ENCODE measurements at places on chromosomes 1 and 21.

DNA sequence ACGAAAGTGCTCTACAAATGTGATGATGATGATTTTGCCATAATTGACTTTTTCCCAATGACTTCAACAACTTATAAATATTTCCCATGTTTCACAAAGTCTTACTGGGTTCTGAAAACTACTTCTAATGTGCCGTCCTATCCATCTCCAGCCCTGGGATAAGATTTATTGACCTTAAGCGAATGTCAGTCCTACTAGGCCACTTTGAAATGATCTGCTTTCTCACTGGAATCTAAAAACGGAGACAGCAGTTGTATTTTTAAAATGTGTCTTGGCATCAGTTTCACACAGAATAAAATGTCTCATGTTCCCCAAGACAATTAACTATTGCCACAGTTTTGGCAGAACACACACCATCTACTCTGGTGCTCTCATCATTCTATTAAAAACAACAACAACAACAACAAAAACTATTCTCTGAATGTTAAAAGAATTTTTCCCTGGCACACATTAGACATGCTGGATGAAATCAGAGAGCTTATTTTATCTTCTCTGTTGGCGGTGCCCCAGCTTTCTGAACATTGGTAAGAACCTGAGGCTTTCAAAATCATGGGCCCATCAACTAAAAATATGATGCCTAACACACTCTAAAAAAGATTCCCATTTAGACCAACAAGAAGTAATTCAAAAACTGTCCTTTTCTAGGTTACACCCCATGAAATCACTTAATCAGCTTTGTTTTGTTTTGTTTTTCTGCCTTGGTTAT, 23.1 kb upstream of the DNASE2B start:
- DNase-seq: no peak

- DNase-seq: no peak
Observed at GRCh38 chr1:12436817-12437599, 181.0 kb downstream of the DHRS3 start.

- no peak for DNase-seq
Observed at GRCh38 chr1:159936273-159936904, 9.0 kb downstream of the IGSF9 start.

GRCh38 chr1:201307760-201308499, 24.6 kb downstream of the PKP1 start:
- DNase-seq: no peak

- no peak for DNase-seq
Observed at GRCh38 chr1:184101571-184101970, 50.0 kb downstream of the TSEN15 start.

DNA sequence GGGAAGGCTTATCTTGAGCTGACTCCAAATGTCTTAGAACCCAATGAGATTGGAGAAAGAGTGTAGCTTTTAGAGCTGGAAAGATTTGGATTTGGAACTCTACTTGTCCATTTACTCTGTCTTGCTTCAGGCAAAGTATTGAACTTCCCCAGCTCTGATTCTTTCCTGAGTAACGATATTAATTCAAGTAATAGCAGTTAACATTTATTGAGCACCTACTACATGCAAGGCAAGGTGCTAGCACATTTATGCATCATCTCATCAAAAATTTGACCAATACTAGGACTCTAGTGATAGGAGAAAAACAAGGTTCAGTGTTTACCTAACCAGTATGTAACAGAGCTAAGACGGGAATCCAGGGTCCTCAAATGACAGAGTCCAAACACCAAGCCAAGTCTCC, 2.5 kb upstream of the LRRN2 start:
- no peak for DNase-seq

DNA sequence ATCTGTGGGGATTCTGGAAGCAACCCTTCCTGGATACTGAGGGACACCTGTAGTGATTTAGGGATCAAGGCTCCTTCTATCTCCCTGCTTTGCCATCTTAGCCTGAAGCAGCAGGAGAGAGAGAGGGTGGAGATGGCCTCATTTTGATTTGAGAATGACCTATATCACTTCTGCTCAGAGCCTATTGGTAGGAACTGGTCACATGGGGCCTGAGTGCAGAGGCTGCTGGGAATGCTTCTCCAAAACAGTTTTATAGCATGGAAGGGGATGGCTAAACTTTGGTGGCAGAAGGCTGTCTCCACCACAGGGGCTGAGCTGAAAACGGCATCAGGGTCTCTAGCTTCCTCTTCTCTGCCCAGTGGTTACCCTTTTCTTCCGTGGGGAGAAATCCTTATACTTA, 105.8 kb downstream of the TBX19 start:
- no peak for DNase-seq

- no peak for DNase-seq
Observed at GRCh38 chr1:210257698-210258529, 25.3 kb downstream of the SERTAD4 start.

GRCh38 chr1:77834771-77835334, 53.6 kb upstream of the NEXN start:
- no peak for DNase-seq

- DNase-seq: no peak
Observed at GRCh38 chr1:8194481-8195227, 123.3 kb upstream of the SLC45A1 start.

DNA sequence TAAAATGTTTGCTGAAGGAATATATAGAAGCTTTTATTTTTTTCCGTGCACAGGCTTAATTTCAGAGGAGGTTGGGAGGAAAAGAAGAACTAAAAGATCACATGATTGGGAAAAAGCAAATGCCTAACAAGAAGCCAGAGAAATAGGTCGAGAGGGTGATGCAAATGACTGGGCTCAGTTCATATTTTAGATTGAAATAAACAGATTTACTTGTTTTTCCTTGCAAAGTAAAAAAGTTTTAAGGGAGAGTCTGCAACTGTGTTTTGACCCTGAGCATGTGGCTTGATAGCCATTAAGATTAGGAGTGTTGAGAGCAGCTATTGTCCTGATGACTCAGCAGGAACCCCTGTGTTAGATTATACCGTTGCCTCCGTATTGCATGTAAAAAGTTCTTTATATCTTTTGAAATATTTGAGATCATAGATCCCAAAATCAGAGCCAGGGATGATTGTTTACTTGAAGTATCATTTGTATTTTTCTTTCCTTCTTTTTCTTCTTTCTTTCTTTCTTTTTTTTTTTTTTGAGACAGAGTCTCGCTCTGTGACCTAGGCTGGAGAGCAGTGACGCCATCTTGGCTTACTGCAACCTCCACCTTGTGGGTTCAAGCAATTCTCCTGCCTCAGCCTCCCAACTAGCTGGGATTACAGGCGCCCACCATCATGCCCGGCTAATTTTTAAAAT, 20.2 kb downstream of the CLIC4 start:
- DNase-seq: no peak

- peak; percentile 28 for DNase-seq
Observed at GRCh38 chr1:47438165-47439016, 547 bp downstream of the FOXD2 start.

GRCh38 chr1:207808911-207809555, 57.2 kb downstream of the CD46 start:
- no peak for DNase-seq

DNA sequence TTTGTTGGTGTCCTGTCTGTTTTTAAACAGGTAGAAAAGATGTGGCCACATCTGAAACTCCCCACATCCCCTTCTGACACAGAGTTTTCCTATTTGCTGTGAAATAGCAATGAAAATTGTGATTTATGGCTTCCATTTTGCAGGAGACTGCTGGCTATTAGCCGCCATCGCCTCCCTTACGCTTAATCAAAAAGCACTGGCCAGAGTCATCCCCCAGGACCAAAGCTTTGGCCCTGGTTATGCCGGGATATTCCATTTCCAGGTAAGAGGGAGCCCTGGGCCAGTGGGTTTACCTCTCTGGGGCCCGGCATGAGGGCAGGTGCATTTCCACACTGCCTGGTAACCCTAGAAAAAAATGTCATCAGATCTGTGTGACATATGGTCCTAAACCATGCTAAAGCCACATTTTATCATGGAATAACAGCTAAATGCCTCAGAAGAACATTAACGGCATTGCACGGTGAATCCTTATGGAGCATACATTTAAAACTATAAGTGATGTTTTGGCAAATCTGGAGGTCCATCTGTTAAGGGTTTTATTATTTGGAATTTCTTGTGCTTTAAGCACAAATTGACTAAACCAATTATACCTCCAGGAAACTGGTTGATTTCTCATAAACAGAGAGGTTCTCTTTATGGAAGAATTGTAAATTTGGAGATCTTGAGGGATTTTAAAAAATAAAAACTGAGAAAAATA, 12.3 kb downstream of the CAPN9 start:
- no peak for DNase-seq

- no peak for DNase-seq
Observed at GRCh38 chr21:42465803-42466127, 30.3 kb downstream of the RSPH1 start.

- DNase-seq: no peak
Observed at GRCh38 chr1:84073266-84073665, 70.8 kb upstream of the PRKACB start.

GRCh38 chr1:200894712-200895442, at the start of gene INAVA:
TSS of gene INAVA (plus strand) at chr1:200894900. CDS start at chr1:200898401, 3,501 bp downstream.
- DNase-seq: no peak

GRCh38 chr1:112060261-112060660, 70.8 kb upstream of the KCND3 start:
- no peak for DNase-seq

GRCh38 chr1:7824701-7825100, 28.2 kb downstream of the UTS2 start:
- DNase-seq: no peak

DNA sequence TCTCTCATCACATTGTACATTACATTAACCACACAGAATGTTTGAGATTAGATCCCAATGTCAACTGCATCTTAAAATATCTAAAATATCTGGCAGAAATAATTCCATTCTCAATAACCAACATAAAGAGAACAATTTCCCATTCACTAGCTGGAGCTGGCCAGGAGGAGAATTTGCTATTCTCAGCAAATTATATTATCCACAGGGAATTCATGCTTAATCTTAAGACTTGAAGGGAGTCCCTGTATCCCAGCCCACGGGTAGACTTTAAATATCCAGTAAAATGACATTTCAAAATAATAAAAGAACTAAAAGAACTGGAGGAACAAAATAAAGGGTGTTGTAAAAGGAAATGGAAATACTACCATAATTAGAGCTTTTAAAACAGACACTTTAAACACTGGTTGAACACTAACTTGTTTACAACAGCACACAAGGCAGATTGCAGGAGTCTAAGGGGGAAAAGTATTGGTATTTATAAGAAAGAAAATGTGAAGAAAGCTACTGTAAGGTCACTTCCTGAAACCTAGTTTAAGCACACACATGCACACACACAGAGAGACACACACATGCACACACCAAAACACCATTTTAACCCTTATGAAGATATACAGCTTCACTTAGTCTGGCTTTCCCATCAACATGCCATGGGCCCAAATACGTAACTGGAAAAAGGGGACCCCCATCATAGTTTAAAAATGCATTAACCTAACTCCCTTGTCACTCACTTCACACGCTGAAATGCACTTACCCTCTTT, 107.0 kb downstream of the PTPN14 start:
- DNase-seq: no peak

DNA sequence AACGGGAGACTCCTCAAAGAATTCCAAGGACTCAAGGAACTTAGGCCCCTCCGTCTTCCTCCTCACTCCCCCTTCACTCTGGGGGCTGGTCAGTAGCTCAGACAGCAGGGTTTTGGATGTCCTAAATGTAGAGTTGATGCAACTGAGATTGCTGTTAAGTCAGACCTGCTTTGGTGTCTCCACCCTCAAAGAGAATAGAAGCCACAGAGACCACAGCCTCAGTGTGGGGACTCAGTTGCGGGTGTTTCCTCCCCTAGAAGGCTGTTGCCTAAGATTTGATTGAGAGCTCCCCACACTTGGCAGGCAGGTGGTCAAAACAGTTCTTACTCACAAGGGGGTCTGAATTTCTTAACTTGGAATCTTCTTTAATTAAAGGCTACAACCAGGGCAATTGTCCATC, 7.6 kb downstream of the MAN1C1 start:
- DNase-seq: peak; percentile 50

- DNase-seq: no peak
Observed at GRCh38 chr1:77349275-77349674, 67.5 kb downstream of the AK5 start.

GRCh38 chr1:30362603-30362990, 360.8 kb downstream of the MATN1 start:
- DNase-seq: no peak

DNA sequence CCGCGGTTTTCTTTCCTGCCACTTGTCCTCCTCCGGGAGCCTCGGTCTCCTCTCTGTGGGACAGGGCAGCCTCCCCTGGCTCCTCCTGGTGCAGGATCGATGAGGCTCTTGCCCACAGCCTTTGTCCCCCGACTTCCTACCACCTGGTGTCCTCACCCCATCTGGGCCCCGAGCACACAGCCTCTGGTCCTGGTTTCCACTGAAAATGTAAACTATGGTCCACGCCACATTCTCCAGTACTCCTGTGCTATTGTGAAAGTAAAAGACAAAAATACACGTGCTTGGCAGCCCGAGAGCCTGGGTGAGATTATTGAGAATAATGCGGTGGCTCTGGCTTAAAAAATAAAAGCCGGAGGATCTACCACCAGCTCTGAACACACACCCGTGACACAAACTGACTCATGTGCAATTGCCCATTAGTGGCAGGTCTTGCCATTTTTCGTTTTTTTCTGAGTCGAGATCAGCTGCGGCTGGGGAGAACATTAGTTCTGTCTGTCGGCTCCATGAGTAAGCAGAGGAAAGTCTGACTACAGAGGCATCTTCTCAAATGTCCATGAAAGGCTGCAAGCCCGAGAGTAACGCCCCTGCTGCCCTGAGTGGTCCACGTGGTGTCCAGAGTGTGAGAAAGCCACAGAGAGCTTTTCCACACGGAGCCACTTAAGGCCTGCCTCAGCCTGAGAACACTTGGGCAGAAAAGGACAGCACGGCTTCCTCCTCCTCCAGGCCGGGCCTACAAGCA, 5.7 kb upstream of the COL6A2 start:
- DNase-seq: no peak

DNA sequence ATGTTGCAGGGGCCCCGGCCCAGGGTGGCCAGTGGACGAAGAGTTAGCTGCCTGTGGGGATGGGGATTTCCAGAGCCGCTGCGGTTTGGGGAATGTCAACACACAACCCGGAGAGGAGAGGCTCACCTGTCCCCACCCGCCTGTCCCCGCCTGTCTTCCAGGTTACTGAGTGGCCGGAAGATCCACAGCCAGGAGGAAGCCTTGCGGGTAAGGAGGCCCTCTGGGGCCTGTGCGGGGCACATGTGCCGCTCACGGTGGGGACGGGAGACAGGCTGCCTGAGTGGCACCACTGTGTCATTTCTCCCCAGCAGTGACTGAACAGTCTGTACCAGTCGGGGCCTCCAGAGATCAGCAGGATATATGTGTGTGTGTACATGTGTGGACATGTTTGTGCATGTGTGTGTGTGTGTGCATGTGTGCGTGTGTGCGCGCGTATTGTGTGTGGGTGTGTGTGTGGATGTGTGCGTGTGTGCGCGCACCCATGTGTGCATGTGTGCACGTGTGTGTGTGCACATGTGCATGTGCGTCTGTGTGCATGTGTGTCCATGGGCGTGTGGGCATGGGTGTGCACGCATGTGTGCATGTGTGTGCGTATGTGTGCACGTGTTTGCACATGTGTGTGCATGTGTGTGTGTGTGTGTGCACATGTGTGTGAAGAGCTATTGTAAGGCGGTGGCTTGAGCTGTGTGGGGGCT, 25.6 kb downstream of the CSTB start:
- DNase-seq: no peak

GRCh38 chr1:162988869-162989268, 80.3 kb upstream of the RGS4 start:
- no peak for DNase-seq

Measured in HL-60 (cell line).